Activated naive CD4-positive, alpha-beta T cell treated with anti-CD3 and anti-CD28 coated beads for 36 hours (primary cell): ENCODE measurements at places on chromosomes 7 and 10.
A peak's percentile ranks its signal among the peaks of the same experiment; 100 is the strongest.

DNA sequence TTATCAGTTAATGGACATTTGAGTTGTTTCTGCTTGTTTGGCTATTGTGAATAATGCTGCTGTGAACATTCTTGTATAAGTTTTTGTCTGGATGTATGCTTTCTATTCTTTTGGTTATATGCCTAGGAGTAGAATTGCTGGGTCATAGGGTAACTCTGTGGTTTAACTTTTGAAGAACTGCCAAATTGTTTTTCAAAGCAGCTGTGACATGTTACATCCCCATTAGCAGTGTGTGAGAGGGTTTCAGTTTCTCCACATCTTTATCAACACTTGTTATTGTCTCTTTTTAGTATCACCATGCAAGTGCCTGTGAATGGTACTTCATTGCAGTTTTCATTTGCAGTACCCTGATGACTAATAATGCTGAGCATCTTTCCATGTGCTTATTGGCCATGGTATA is 2.1 kb upstream of the NDUFB8 start:
- no peak for DNase-seq

DNA sequence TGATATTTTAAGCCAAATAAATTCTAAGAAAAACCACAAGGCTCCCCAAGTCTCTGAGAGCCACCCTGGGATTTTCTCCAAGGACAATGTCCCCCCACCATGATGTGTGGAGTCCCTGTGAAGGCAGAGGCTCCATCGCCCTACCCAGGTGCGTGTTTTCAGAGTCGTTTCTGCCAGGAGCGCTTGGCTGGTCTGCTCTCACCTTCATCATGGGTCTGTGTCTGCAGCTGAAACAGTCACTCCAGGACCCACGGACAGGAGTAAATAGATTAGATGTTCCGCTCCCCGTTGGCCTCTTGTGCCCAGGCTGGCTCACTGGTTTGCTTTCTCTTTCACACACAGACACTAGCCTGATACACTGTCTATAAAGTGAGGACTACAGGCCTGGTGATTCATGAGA is 217.5 kb downstream of the SFMBT2 start:
- peak; percentile 71 for DNase-seq

DNA sequence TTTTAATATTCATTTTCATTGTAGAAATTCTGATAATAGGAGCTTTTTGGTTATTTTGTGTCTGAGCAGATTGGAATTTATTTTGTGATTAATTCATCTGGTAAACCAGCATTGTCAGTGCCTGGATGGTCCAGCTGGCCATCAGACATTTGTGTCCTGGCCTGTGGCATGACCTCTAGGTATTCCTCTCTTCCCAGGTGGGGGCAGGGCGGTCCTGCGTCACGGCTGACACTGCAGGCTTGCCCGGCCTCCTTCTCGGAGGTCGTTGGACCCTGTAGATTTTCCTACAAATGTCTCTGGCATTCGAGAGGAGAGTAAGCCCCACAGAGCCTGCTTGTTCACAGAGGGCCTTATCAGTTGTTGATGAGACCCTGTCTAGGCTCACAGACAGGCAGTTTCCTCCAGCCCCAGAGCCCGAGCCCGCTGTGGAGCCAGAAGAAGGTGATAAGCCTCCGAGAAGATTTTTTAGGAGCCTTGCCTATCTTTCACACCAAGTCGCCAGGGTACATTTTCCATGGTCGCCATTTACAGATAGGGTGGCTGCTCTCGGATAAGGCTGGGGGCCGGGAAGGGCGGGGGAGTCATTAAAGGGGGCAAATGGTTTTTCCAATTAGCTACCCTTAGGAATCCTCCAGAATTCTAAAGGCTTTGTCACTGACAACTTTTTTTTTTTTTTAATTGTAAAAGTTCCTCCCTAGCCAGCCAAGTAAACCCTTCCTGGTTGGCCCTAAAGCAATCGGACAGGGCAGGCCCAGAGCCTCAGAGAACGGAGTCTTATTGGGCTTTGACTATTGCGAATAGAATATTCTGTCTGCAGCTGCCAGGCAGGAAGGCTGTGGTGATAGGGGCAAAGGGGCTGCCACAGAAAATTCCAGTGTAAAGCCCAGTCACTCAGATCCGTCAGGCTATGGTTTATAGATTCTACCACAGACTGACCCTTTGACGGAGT is 78.1 kb upstream of the TBX20 start:
- DNase-seq = no peak

- no peak for DNase-seq
Measured at GRCh38 chr7:73431041-73431835, 2.3 kb upstream of the FZD9 start.

DNA sequence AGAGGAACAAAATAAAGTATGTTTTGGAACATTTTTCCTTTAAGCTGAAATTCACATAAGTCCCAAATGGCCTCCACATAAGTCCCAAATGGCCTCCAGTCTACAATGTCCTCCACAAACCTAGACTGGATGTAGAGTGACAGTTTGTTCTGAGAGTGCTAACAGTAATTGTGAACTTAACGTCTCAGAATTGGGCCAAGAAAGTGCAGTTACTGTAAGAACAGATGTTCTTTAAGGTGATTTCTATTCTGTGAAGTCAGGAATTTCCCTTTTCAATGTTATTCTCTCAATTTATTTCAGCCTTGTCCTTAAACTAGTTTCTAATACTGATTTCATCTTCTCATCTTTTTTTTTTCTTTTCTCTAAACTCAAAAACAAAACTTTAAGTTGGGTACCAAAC is 188.7 kb upstream of the SEMA3E start:
- no peak for DNase-seq

- no peak for DNase-seq
Measured at GRCh38 chr7:99359465-99360154, 14.9 kb upstream of the ARPC1B start.
